ENCODE measurements at places on chromosomes 3 and 15. TPM values are rescaled to one million over a fixed set of nuclear protein-coding genes. Genes with fewer than 3 reads are reported as not detected.

GRCh38 chr3:34683851-34684250 lies 885.4 kb downstream of the PDCD6IP start:
- DNase-seq: peak; percentile 69

- DNase-seq: no peak
Measured at GRCh38 chr3:88149101-88149508, 654 bp upstream of the C3orf38 start.

- no peak for DNase-seq
Measured at GRCh38 chr3:107028086-107028485, 349.2 kb upstream of the CCDC54 start.

- DNase-seq: no peak
Measured at GRCh38 chr3:40504636-40505430, 1.0 kb upstream of the ZNF620 start.

GRCh38 chr3:152910211-152910610 lies 75.3 kb downstream of the P2RY1 start:
- DNase-seq: no peak

- no peak for DNase-seq
Measured at GRCh38 chr15:76932135-76932966, 802 bp downstream of the RCN2 start.

DNA sequence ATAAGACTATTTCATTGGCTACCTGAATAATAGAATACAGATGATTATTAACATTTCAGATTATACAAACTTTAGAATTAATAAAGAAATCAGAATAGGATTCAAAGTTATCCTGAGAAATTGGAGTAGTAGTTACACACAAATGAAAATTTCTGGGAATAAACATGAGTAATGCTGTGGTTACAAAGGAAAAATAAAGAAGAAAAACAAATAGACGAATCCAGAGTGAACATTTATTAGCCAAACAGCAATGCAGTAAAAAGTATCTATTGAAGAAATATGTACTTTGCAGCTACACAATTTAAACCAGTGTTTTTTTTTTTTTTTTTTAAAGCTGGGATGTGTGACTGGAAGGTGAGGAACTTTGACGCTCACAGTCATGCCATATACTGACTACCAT lies 1159.2 kb downstream of the TUSC7 start:
- no peak for DNase-seq

- DNase-seq: no peak
Measured at GRCh38 chr15:60223176-60223575, 174.6 kb downstream of the ANXA2 start.

GRCh38 chr15:72358650-72359171 lies 17.1 kb downstream of the HEXA start:
- no peak for DNase-seq

- no peak for DNase-seq
Measured at GRCh38 chr3:923161-923910, 169.5 kb upstream of the CNTN6 start.

- no peak for DNase-seq
Measured at GRCh38 chr3:14929310-14930074, 17.9 kb upstream of the NR2C2 start.

DNA sequence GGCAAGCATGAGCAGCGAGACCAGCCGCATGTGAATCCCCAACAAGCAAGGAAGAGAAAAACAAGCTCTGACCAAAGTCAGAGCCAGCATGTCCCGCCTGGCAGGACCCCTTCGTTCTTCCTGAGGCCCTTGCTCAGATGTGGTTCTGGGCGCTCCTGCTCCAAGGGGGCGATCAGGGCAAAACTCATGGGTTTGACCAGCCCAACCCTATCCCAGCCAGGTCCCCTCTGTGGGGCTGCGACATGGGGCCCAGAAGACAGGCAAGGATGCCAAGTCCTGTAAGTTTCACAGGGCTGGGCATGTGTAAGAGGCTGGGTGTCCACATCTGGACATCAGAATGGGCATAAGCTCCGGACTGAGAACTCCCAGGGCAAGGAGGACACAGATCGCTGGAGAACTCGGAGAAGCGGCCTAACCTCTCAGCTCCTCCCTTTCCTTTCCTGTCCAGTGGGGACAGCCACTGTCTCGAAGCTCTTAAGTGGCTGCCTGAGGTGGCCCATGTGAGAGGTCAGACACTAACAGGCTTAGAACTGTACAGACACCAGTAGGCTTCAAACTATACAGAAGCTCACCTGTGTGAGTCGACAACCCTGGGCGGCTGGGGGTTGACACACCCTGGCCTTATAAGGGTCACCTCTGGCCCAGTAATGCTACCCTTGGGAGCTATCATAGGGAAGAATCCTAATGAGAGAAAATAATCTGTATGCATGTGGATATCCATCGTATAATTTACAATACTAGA lies 48.9 kb downstream of the XXYLT1 start:
- no peak for DNase-seq

GRCh38 chr3:64808061-64808460 lies 120.3 kb upstream of the ADAMTS9 start:
- no peak for DNase-seq

GRCh38 chr3:156948402-156949210 lies 122.5 kb downstream of the LEKR1 start:
- no peak for DNase-seq

GRCh38 chr15:89442671-89443307 lies 53.6 kb downstream of the RHCG start:
- DNase-seq: peak; percentile 84

- no peak for DNase-seq
Measured at GRCh38 chr3:154970797-154971196, 109.3 kb upstream of the MME start.

DNA sequence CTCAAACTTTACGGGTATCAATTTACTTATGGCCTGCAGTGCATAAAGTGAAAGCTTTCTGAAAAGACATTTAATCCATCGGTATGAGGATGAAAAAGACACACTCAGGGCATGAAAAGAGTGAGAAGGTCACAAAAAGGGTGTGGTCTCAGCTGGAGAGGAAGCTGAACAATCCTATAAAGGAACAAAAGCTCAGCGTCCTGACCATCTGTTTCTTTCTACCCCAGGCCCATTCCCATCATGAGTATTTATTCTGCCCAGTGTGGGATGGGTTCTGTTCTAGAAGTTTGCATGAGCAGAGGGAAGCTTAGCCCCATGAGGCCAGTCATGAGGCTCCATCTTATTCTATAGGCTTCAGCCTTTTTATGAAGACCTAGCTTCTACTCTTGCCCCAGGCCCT lies 144.6 kb downstream of the LPP start:
- no peak for DNase-seq

DNA sequence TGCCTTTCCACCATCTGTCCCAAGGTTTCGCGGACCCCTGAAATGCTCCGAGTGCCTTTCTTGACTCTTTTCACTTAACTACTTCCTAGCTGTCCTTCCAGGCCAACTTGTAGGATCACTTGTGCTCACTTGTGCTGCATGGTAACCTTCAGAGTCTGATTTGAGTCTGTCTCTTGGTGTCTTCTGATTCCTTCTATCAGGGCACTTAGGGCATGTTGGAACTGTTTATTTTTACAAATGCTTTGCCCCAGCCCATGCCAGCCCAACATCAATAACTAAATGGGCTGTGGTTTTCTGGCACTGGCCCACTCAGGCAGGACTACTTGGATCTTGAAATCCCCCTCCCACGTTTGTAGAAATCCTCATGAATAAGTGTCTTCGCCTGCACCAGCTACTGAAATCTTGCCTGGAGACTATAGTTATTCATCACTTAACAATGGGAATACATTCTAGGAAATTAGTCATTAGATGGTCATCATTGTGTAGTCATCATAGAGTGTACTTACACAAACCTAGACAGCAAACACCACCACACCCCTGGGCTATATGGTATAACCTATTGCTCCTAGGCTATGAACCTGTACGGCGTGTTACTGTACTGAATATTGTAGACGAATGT lies 123.1 kb upstream of the STRIT1 start:
- no peak for DNase-seq

DNA sequence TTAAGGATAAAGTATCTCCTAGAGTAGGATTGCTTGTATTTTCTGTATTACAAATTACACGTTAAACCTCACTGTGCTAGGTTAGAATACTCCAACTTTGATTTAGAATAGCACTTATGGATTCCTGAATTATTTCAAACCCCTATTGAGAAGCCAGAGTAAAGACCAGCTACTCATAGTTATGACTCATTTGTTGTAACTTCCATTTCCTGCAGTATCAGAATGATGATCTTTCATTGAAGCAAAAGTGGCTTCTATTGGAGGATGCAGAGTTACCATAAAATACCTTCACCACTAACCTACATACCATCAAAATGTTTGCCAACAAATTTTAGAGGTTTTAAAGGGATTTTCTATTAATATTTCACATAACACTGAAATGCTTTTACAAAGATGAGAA lies 1322.7 kb upstream of the ALCAM start:
- no peak for DNase-seq

GRCh38 chr15:70768257-70768883 lies 5.0 kb upstream of the UACA start:
- no peak for DNase-seq

DNA sequence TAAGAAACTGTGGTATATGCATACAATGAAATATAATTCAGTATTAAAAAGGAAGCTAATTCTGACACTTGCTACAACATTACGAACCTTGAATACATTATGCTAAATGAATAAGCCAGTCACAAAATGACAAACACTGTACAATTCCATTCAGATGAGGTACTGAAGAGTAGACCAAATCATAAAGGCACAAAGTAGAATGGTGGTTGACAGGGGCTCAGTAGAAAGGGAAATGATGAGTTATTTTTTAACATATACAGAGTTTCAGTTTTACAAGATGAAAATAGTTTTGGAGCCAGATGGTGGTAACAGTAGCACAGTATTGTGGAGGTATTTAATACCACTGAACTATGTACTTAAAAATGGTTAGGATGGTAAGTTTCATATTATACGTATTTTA lies 254.6 kb upstream of the RBMS3 start:
- DNase-seq: no peak

DNA sequence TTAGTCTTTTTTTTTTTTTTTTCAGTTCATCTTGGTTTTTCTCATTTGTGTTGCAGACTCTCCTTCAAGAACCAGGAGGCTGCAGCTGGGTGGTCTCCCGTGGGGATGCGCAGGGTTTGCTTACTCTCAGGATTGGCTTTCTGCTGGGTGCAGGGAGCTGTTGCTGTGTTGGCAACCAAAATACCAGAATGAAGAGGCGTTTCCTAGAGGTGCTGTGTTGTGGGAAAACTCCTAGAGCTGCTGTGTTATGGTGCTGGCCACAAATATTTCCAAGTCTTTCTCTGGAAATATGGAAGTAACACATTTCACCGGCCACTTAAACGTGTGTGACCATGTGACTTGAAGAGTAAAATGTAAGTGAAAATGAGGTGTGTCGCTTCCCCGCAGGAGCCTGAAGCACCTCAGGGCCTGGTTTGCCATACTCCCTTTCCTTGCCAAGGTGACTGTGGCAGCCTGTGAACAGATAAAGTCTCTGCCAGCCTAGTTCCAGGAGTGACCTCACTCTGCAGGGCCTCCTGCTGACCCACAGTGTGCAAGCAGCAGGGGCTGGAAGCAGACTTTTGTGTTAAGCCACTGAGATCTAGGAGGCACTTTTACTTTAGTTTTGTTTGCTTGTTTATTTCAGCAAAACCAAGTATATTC lies 258.9 kb downstream of the ADAMTS17 start:
- peak; percentile 48 for DNase-seq

DNA sequence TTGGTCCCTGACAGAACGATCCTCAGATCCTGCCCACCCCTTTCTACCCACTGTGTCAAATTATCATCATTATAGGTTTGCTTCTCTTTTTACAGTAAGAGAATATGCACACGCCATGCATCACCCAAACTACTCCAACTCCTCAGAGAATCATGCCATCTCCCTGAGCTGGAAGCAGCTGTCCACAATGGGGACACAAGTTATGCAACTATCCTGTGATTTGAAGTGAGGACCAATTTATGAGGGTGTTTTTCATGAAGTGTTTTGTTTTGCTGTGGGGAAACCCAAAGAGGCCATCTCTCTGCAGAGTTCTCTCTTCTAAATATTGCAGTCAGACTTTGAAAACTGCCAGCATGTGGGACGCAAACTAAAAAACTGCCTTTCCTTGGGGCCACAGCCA lies 35.8 kb upstream of the TNFSF10 start:
- DNase-seq: no peak

GRCh38 chr3:19220311-19220710 lies 72.0 kb downstream of the KCNH8 start:
- no peak for DNase-seq

GRCh38 chr15:39406485-39406884 lies 174.4 kb upstream of the THBS1 start:
- DNase-seq: no peak

DNA sequence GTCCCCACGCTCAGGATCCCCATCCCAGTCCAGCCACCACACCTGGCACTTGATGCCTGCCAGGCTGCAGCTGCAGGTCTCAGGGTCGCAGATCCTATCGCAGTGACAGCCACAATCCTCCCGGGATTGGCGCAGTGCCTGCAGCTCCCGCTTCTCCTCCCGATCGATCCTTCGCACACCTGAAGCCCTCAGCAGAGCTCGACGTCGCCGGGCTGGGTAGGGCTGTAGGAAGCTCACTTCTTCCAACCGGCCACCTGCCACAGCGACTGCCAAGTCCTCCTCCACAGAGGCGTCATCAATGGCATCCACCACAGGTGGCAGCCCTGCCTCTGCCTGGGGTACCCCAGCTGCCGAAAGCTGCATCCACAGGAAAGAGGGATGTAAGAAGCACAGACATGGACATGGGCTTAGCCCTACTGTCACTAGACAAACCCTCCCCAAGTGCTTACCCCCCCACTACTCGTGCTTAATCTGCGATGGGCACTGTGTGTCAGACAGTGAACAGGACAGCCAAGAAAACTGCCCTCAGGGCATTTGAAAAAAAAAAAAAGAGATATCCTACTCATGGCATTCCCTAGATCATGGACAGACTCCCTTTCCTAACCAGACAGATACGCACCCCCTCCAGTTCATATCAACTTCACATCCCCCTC lies 9.2 kb downstream of the CSRNP1 start:
- DNase-seq: no peak

- DNase-seq: no peak
Measured at GRCh38 chr3:115831864-115832263, 208.6 kb downstream of the GAP43 start.

GRCh38 chr15:45112591-45113379 lies 1.2 kb downstream of the DUOX2 start:
- peak; percentile 62 for DNase-seq

The ATOSA gene
- total RNA-seq: 13.4 TPM

The TMEM207 gene
- total RNA-seq: not detected

The CHAC1 gene
- total RNA-seq: 8.4 TPM

The CPN2 gene
- total RNA-seq: not detected

The IL20RB gene
- 1.5 TPM for total RNA-seq

The INSYN1 gene
- total RNA-seq: not detected

The SERINC4 gene
- total RNA-seq: 0.28 TPM

The TIPIN gene
- total RNA-seq: 60.0 TPM

The LEKR1 gene
- total RNA-seq: 0.14 TPM

The IGSF10 gene
- total RNA-seq: not detected

The IL17RB gene
- 2.2 TPM for total RNA-seq

The UPK1B gene
- total RNA-seq: not detected

The SI gene
- not detected for total RNA-seq

The NR1I2 gene
- 0.17 TPM for total RNA-seq

The GOLGA8O gene
- 2.2 TPM for total RNA-seq

The TMCC1 gene
- 21.0 TPM for total RNA-seq

The XCR1 gene
- total RNA-seq: 0.05 TPM

The GRK7 gene
- not detected for total RNA-seq

The KCNMB3 gene
- total RNA-seq: 0.70 TPM

The JMJD7 gene
- 20.1 TPM for total RNA-seq

The GCNT3 gene
- not detected for total RNA-seq

The AMIGO3 gene
- total RNA-seq: 0.21 TPM

The RBP2 gene
- not detected for total RNA-seq

The ERICH6 gene
- not detected for total RNA-seq

The ACTC1 gene
- not detected for total RNA-seq

The NR2E3 gene
- not detected for total RNA-seq

The ZNF660 gene
- 0.30 TPM for total RNA-seq

The CCR8 gene
- 5.7 TPM for total RNA-seq

The ZKSCAN7 gene
- 0.79 TPM for total RNA-seq

Data from activated CD4-positive, alpha-beta T cell treated with anti-CD3 and anti-CD28 coated beads, Interleukin-2, amount 10 ng/mL, durations not matched to agents 24 days and 14 days (primary cell).